Skin of body (tissue), 3 donors: ENCODE measurements at places on chromosomes 4 and X.

- no peak for DNase-seq
These were observed 34.6 kb upstream of the AADAT start for GRCh38 chr4:170124406-170124805.

- DNase-seq = no peak
These were observed 565.2 kb upstream of the SLIT2 start for GRCh38 chr4:19686456-19686855.

- peak; percentile 22 for DNase-seq
These were observed 1.8 kb downstream of the CPZ start for GRCh38 chr4:8594097-8595038.

- DNase-seq = no peak
These were observed 331.5 kb upstream of the EMCN start for GRCh38 chr4:100849319-100849718.

- no peak for DNase-seq
These were observed 120.9 kb upstream of the GRID2 start for GRCh38 chr4:92182736-92183407.

DNA sequence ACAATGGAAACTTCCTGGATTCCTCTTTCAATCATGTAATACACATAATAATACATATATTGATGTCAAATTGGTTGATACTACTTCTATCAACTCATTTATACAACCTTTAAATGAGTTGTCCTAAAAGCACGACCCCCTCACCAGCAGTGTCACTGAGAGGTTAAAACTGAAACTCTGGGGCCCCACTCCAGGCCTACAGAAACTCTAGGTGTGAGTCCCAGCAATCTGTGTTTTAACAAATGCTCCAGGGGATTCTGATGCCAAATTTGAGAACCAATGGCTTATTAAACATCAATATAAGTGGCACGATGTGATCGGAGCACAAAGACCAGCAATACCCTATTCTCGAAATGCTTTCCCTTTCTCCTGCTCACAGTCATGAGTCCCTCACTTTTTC is 47.9 kb downstream of the ATP8A1 start:
- no peak for DNase-seq

GRCh38 chr4:157832596-157832995 is 340.2 kb downstream of the GASK1B start:
- no peak for DNase-seq

- DNase-seq = no peak
These were observed 491.4 kb upstream of the GRID2 start for GRCh38 chr4:91812319-91812718.

GRCh38 chrX:96394598-96394997 is 290.0 kb upstream of the DIAPH2 start:
- no peak for DNase-seq

DNA sequence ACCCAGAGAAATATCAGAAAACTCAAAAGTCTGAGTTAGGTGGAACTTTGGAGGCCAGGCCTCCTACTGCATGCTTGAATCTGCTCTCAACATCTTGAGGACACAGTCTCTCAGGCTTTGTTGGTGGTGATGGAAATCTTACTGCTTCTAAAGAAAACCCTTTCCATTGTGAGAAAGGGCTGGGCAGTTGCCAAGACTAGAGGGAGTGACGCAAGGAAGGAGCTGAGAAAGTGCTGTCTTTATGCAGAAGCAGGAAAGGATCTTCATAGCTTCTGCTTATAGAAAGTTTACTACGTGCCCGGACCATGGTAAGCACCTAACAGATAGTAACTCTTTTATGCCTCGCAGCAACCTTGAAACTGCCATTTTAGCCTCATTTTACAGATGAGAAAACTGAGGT is 2.4 kb upstream of the CRMP1 start:
- DNase-seq = no peak

DNA sequence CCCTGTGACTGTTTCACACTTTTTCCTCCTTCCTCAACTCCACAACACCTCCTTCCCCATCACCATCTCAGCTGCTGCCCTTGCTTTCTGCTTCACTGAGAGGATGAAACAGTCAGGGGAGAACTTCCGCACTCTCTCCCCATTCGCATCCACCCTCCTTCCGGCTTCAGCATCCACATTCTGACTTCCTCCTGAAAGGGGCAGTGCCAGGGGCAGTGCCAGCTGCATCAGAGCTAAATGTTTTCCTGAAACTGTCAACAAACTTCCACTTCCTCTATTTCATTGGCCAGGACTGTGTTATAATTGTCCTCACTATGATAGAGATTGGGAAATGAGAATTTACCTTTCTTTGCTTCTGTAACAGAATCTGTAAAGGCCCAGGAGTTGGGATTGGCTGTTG is 18.2 kb upstream of the RASL11B start:
- no peak for DNase-seq

DNA sequence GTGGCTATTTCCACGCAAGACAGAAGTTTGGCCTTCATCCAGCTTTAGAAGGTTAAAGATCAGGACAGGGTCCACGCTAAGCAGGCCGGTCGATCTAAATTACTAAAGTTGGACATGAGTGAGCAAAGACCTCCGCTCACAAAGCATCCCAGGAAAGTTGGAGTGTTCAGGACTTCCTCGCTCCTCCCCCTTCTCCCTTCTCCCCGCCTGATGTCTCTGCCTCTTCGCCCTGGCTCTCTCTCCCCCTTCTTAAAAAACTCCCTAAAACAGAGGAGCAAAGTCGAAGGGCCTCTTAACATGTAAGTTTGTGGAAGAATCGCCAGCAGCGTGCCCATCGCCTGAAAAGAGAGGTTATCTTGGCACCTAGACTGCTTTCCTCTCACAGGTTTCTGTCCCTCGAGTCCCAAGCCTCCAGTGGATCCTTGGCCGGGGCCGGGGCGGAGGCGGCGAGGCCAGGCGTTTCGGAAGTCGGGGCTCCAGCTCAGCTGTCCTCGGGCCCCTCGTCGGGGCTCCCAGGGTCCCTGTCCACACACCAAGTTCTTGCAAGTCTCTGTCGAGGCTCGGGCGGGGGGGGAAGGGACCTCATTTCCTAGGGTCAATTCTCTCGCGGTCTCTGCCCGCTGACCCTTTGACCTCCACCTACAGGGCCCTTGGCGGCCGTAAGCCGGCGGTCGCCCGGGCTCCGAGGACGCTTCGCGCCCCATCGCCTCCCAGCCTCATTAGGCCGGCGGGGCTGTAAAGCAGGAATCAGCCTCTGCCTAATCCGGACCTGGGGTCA is 7.6 kb downstream of the ZIC3 start:
- no peak for DNase-seq

GRCh38 chr4:223913-224497 is 81.3 kb downstream of the ZNF732 start:
- no peak for DNase-seq

- DNase-seq = no peak
These were observed 68.8 kb downstream of the TBL1X start for GRCh38 chrX:9533611-9534010.

- peak; percentile 27 for DNase-seq
These were observed 22.0 kb upstream of the SMIM31 start for GRCh38 chr4:164731827-164732474.

GRCh38 chr4:147586032-147586431 is 31.2 kb upstream of the TMEM184C start:
- DNase-seq = no peak

DNA sequence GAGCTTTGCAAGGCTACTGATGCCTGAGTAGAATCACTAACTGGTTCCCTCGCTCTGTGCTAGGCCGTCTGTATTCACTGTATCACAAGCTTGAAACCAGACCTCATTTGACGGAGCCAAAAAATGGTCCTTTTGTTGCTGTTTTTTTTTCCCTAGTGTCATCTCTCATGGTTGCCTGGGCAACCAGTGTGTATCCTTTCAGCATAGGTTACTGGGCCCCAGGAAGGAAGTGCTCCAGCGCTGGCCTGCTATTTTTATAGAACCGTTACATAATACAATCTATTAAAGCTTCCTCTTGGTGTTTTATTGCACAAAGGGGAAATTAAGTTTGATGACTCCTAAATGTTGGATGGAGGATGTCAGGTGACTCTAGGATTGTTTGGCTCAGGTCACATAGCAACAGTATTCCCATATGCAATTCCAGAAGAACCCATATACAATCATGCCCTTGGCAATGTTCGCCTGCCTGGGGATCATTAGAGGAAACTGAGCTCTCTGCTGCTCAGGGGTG is 220.4 kb downstream of the SPRY1 start:
- peak; percentile 93 for DNase-seq

DNA sequence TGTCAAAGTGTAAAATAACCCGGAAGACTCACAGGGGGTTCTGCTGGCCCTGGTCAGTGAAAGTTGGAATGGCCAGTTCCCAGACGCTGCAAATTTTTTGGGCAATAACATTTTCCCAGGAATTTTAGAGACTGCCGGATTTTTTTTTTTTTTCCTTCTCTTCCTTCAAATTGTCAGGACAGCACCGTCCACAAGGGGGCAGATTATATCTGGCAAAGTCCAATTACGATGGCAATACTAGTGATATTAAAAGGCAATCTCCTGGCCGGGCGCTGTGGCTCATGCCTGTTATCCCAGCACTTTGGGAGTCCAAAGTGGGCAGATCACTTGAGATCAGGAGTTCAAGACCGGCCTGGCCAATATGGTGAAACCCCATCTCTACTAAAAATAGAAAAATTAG is 20.5 kb downstream of the SLC25A5 start:
- no peak for DNase-seq

DNA sequence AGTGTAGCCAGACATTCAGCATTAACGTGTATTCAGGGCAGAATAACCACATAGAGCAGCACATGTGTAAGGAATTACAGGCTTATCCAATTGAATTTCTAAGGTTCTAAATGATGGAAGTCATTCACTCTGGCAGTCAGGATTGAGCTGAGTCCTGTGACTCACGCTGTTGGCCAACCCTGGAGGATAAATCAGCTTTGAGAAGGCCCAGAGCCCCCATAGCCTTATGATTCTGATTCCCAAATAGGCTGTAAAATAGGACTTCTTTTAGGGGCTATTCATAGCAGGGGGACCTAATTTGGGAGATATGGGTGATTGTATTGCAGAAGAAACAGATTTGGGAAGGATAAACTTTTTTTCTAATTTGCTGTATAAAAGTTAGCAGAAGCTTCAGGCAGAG is 8.1 kb upstream of the HPF1 start:
- DNase-seq = no peak

DNA sequence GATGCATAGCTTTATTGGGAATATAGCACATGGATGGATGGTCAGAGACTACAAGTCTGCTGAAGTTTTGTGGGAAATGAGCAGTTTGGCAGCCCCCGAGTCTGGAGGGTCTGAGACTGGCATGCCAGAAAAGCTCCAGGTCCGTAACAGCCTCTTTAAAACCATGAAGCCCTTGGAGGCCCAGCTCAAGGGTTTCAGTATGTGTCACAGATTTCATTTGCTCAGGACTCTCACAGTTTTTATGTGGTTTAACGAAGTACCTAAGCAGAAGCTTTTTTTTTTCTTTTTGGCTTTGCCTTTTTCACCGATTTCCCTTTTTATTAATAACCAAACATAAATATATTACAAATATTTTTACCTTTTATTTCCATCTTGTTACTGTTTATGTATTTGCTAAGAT is 30.6 kb upstream of the TMEM184C start:
- DNase-seq = no peak

GRCh38 chr4:41236032-41236431 is 20.7 kb upstream of the UCHL1 start:
- no peak for DNase-seq
